ENCODE measurements at places on chromosomes 3 and 15.

DNA sequence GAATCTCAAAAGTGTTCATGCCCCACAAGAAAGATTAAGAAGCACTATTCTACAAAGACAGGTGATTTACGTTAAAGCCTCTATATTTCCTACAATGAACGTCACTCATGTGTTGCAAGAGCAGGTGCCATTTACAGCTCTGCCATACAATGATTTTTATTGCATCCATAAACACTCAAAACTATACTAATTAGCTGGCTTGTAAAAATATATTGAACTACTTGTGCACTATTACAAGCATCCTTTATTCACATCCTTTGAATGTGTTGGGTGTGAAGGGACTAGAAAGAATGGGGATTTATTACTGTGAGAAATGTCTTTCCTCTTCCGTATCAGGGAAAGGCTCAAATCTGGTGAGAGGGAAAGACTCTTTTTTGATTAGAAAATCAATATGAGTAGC is 50.7 kb upstream of the C3orf49 start:
- DNase-seq = no peak

- DNase-seq = peak; percentile 51
These were observed 36.2 kb upstream of the COL6A6 start for GRCh38 chr3:130480736-130481135.

DNA sequence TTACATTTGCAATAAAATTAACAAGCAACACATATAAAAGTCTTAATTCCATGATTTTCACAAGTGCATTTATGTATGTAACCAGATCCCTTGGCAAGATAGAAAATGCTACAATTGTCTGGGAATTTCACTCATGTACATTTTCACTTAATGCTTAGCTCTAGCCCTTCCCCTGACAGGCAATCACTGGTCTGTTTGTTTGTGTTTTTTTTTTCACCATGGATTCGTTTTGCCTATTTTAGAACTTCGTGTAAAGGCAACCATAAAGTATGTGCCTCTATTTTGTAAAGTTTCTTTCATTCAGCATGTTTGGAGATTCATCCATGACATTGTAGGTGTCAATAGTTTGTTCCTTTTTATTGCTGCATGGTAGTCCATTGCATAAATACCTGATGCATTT is 260.9 kb upstream of the SLCO3A1 start:
- DNase-seq = no peak

DNA sequence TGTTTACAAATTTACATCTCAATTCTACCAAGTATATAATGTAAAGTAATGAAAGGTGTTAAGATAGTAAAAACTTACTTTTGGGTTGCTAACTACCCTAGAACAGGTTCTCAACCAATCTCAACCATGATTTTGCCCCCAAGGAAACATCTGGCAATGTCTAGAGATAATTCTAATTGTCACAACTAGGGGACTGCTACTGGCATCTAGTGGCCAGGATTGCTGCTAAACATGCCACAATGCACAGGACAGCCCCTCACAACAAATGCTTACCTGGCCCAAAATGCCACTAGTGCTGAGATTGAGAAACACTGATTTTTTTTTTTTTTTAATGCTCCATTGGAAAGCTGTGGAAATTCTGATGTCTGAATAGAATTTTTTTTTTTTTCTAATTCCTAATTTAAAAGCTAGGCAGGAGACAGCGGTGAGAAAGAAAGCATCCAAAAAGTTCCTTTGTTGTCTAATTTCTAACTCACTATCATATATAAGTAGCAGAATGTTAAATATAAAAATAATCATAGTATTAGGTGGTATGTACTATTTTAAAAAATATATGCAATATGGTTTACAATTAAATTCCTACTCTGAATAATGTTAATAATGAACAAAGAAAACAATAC is 81.5 kb downstream of the TJP1 start:
- DNase-seq = no peak

- no peak for DNase-seq
These were observed 84.4 kb upstream of the KCNMB2 start for GRCh38 chr3:178451799-178452198.

GRCh38 chr3:55296791-55297190 is 190.3 kb downstream of the WNT5A start:
- no peak for DNase-seq

- DNase-seq = no peak
These were observed 23.6 kb downstream of the RASGRP1 start for GRCh38 chr15:38541026-38541425.

- peak; percentile 54 for DNase-seq
These were observed 80.4 kb downstream of the SEMA5B start for GRCh38 chr3:122947196-122947595.

GRCh38 chr15:45268135-45268534 is 16.1 kb downstream of the SLC28A2 start:
- no peak for DNase-seq

GRCh38 chr15:83970295-83970890 is 265.2 kb upstream of the GOLGA6L4 start:
- no peak for DNase-seq

GRCh38 chr3:43521941-43522340 is 99.9 kb downstream of the ANO10 start:
- no peak for DNase-seq

DNA sequence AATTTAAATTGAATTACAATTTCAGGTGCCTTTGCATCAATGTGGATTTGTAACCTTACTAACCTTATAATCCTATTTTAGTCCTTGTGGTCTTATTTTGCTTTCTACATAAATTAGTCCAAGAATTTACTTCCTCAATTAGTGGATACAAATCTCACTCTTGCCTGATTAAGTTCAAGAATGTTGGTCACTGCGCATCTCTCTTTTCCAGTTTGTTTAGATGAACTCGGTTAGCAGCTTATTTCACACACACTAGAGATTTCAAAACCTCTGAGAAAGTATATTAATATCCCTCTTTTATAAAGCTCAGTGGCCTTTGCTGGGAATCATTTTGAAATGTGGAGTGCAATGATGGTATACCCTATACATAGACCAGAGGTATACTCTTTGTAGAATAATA is 243.4 kb downstream of the DTWD1 start:
- DNase-seq = no peak

GRCh38 chr3:15934389-15935195 is 136.8 kb upstream of the ANKRD28 start:
- DNase-seq = no peak

GRCh38 chr3:120763601-120764000 is 21.1 kb downstream of the GTF2E1 start:
- no peak for DNase-seq

- DNase-seq = no peak
These were observed 209.3 kb upstream of the UMPS start for GRCh38 chr3:124520970-124521369.

- no peak for DNase-seq
These were observed 75.3 kb downstream of the SSR3 start for GRCh38 chr3:156479604-156480003.

- no peak for DNase-seq
These were observed 281.8 kb upstream of the TGFBR2 start for GRCh38 chr3:30324587-30324986.

DNA sequence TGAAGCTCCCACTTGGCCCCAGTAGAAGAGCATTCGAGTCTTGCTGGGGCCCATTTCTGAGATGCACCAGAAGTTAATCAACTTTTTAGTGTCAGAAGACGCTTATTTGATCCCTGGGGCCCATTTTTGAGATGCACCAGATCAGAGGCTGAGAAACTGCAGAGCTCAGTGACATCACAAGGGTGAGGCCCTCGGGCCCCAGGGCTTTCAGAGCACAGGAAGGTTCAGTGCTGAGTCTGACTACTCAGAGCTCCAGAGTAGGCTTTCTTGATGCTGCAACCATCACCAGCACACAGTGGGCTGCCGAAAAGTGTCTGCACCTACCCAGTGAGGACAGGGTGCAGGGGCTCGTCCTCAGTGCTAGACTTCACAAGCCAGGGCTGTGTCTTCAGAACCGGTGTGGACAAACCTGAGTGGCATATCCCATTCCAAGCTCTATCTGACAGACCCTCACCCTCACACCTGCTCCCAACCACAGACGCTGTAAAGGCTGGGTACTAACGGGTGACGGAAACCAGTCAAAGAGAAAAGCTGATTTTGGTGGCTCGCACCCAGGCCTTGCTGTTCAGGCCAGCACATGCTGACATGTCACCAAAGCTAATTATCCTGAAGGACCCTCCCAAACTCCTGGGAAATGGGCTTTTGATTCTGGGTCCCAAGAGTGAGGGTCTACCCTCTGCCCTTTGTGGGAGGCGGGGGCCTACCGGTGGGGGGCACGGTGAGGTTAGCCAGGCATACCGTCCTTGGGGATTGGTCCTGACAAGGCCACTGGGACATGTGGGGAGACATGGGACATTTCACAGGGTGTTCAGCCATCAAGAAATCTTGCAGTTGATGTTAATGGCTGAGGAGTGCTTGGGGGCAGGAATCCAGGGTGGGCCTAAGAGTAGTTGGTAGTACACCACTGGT is 83.0 kb downstream of the PDCD6IP start:
- no peak for DNase-seq

GRCh38 chr15:88894348-88894818 is 961 bp downstream of the HAPLN3 start:
- DNase-seq = peak; percentile 42

GRCh38 chr3:72519946-72520604 is 328.2 kb downstream of the SHQ1 start:
- DNase-seq = no peak

DNA sequence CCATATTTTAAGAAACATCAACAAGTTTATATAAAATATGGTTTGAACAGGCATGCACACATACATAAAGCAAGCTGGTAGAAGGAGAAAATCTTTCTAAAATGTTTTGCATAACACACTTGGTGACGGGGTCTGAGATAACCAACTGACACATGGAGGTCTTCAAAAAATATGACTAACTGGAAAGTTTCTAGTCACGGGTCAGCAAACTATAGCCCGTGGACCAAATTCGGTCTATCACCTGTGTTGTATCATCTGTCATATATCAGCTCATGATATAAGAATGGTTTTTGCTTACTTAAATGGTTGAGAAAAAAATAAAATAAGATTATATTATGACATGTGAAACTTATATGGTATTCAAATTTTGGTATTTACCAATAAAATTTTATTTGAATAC is 465.1 kb downstream of the FOXP1 start:
- DNase-seq = no peak

- DNase-seq = no peak
These were observed 66.9 kb upstream of the SLC2A2 start for GRCh38 chr3:171093462-171093861.

DNA sequence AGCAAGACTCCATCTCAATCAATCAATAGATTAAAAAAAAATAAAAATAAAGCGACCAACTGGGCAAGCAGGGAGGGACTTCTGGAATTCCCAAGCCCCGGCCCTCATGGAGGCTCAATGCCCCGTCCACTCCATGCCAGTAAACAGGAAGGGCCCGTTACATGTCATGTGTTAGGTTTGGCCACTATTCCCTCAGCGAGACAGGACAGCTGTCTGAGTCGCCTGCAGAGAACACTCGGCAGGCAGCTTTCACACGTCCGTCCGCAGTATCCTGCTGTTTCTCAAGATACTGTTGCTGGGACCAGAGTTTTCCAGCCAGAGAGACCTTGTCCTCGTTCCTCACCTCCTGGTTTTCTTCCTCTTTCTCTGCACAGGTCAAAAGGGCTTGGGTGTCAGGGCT is 18.0 kb downstream of the TMEM44 start:
- DNase-seq = no peak

DNA sequence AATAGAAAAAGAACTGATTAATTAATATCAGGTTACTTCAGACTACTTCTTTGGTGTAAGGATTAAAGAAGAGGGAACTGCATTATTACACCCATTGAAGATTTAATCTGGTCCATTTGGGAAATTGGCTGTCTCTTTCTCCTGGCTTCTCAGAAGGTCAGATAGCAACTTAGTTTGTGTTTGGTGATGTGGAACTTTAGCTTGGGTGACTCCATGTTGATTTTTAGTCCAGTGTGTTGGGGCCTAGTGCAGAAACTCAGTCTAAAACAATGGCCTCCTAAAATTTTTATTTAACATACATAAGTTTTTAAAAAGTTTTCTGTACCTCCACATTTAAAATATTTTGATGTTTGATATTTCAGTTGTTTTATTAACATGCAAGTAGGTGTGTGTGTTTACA is 27.6 kb upstream of the GPD1L start:
- DNase-seq = no peak

GRCh38 chr3:194139071-194139813 is 3.3 kb downstream of the HES1 start:
- no peak for DNase-seq

DNA sequence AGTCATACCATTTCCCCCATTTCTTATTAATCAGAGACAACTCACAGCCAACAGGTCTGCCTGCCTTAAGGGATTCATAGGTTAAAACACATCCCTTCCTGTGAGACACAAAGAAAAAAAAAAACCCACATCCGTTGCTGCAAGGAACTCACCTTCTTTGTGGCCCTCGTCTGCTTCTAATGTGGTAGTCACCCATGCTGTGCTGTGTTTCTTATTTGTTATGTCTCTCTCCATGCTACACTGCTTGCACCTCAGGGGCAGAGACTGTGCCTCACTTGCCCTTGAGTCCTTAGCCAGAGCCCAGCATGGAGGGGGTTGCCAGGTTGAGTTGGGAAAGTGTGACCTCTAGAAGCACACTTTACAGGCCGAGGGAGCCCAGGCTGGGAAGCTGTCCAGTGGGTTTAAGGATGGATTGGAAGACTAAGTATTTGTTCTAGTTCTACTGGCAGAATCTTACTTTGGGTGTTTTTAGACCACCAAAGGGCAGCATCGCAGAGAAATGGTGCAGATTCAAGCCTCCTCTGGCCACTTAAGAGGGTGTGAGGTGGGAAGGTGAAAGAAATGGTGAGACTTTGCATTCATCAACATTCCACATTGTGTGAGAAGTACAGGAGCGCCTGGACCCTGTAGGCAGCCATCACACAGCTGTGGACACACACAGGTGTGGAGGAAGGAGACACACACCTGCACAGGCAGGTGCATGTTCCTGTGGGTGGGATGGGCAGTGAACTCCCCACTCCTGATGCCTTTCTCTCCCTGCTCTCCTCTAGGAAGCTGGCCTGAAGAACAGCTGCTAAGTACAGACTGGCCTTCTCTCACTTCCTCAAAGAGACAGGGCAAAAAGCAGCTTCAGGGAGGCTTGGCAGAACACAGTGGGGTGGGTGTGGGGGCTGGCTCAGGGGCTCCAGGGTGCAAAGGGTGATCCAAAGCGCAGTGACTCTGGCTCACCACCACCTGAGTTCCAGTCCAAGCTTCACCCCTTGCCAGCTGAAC is 48.8 kb downstream of the GLB1 start:
- DNase-seq = no peak

- peak; percentile 81 for DNase-seq
These were observed 4.9 kb downstream of the HDAC11 start for GRCh38 chr3:13484851-13485590.

DNA sequence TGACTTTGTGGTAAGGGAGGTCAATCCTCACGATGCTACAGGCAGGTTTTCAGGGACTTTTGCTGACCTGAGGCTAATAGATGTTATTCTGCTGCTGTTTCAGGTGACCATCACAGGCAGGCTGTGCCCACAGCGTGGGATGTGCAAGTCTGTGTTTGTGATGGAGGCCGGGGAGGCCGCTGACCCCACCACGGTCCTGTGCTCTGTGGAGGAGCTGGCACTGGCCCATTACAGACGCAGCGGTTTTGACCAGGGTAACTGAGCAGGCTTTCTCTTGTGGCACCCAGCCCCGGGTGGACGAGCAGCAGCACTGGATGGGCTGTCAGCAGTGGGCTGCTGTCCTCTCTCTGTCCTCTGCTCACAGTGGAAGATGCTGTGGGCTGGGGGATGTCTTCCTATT is 22.0 kb downstream of the FAN1 start:
- no peak for DNase-seq

- no peak for DNase-seq
These were observed 262.1 kb downstream of the NAALADL2 start for GRCh38 chr3:175121225-175121624.
